BJ (cell line): ENCODE measurements at places on chromosomes 5 and 9.

GRCh38 chr5:439636-440035 is 3.3 kb upstream of the EXOC3 start:
- no peak for DNase-seq

- DNase-seq, result peak; percentile 19
These were observed 29.0 kb upstream of the BOD1 start for GRCh38 chr5:173645437-173645807.

DNA sequence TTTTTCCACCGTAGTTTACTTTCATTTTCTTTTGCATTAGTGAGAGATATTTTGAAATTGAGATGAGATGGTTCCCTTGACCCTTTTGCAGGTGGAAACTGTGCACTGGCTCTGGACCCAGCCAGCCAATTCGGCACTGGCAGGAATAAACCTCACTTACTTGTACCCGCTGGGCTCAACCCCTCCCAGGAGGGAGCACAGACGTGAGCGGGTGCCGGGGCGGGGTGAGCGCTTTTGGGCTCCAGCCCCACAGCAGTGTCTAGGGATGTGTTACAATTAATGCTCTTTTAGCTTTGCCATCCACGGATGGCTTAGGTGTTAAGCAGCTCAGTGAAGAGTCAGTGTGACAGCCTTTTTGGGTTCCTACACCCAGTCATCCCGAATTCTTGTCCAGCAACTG is 766.1 kb upstream of the CHD1 start:
- DNase-seq, result no peak

- DNase-seq, result no peak
These were observed 140.3 kb upstream of the CHD1 start for GRCh38 chr5:99068944-99069650.

DNA sequence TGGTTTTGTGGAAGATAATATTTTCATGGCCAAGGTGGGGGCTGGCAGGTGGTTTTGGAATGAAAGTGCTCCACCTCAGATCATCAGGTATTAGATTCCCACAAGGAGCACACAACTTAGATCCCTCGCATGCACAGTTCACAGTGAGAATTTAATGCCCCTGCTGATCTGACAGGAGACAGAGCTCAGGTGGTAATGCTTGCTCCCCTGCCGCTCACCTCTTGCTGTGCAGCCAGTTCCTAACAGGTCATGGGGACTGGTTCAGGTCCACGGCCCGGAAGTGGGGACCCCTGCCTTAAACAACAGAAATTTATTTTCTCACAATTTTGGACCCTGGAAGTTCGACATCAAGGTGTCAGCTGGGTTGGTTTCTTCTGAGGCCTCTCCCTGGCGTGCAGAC is 668.7 kb upstream of the ZNF608 start:
- no peak for DNase-seq
